Bronchial epithelial cell (primary cell): ENCODE measurements at places on chromosomes 12 and 14. TPM values are rescaled to one million over a fixed set of nuclear protein-coding genes. Genes with fewer than 3 reads are reported as not detected.
A peak's percentile ranks its signal among the peaks of the same experiment; 100 is the strongest.

HOXC13 gene
- not detected in 2 replicates for total RNA-seq

DNA sequence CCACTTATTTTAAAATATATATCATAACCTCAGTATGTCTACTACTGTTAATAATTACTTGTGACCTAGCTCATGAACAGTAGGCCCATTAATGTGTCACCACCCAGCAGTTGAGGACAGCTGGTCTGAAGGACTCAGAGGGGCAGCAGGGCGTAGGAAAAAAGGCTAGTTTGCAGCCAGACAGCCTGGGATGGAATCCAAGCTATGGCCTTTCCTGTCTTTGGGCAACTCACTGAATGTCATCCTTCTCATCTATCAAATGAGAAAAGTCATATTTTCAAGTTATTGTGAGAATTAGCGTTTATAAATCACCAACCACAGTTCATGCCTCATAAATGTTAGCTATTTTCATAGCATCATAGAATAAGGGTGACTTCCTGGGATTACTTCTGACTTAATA is 12.3 kb downstream of the DENND5B start:
- DNase-seq = no peak

ALDH2 gene
- total RNA-seq = 41.9 and 106 TPM in 2 replicates

GRCh38 chr12:97960741-97961608 is 498.4 kb downstream of the RMST start:
- peak; percentile 38 for DNase-seq

PTPRO gene
- total RNA-seq = under 0.01 TPM in 1 of 2 replicates, not detected in the other

- DNase-seq = no peak
Measured at GRCh38 chr14:100790502-100791347, 35.2 kb upstream of the MEG3 start.

GRCh38 chr12:6489449-6489848 is 3.6 kb downstream of the MRPL51 start:
- DNase-seq = no peak

DNA sequence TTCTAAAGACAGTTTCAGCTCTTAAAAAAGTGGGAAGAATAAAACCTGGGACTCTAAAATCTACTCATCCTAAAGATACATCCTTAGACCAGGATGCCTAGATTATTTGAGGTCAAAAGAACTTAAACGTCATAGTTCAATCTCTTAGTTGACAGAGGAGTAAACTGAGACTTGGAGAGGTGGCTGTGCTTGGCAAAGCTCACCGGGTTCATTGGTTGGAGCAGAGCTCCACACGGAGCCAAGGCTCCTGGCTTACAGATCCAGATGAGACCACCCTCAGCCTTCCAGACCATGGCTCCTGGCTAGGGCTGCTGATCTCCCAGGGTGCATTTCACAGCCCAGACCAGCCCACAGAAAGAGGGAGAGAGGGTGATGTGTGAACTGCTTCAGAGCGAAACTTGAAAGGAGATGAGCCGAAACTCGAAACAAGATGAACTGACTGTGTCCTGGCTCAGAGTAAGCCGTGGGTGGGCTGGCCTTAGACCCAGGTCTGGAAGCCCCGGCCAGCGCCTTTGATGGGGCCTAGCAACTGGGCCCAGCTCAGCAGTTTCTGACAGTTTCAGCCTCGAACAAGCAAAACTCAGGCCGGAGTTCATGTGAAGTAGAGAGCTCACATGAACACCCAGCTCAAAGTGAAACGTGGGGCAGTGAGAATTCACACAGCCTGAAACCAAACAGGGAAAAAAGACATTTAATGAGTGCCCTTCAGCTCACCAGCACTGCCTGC is 1044.8 kb downstream of the BCL11B start:
- DNase-seq = no peak

GRCh38 chr14:92626041-92626440 is 112.5 kb downstream of the RIN3 start:
- DNase-seq = no peak
